Vagina (tissue), 2 donors: ENCODE measurements at places on chromosomes 5 and 9. TPM values are rescaled to one million over a fixed set of nuclear protein-coding genes. Genes with fewer than 3 reads are reported as not detected.

Gene DND1
- total RNA-seq: 2.9 TPM

Gene PCDHGA10
- 10.6 TPM for total RNA-seq

DNA sequence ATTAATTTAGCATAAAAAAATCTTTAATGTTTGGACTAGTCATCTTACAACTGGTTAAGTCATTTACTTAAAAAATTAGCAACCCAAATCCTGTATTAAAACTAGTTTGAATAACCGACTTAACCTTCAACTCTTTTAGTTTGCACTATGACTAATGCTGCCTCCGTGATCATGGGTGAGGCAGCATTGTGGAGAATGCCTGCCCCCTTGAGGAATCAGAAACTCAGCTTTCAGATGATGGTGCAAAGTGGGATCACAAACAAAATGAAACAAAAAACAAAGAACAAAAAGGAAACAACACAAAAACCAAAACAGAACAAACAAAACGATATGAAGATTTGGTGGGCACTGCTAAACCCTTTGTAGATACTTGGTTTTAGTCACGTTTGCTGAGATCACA is 127.0 kb upstream of the PALM2AKAP2 start:
- H3K27ac ChIP-seq: no peak overlapping the region
- H3K4me1 ChIP-seq: no peaks in the 10 kb centered on the region
- DNase-seq: no peak
- no peaks in the 10 kb centered on the region for H3K27me3 ChIP-seq

Gene MLANA
- not detected for total RNA-seq

DNA sequence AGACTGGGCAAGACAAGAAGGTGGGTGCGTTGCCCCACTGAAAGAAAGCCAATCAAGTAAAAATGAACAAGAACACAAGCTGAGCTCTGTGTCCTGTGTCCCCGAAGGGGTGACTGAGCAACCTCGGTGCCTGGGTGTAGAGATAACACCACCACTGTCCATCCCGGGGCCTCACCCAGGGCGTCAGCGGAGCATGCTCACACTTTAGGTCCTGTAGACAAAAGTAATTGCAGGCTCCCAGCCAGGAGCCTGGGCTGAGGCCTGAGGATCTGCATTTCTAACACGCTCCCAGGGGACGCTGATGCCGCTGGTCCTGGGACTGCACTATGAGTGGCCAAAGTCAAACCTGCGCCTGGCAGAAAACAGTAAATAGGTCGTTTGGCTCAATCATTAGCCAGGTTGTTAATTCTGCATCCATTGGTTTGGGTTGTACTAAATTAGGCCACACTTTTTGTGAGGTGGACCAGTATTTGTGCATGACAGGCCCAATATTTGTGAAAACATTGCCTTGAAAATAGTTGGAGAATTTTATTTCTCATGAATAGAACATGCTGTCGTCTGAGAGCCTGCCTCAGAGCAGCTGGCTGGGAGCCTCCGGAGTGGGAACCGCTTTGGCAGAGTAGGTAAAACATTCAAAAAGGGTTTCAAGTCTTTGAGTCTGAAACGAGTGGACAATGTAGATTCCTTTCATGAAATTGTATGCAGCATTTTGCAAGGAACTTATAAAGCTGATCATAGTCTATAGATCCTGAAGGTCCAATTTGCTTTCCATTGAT is 38.3 kb downstream of the ANKRD33B start:
- peak overlapping the region; percentile 82 for H3K27ac ChIP-seq
- peaks cover 25% of the 10 kb centered on the region for H3K4me1 ChIP-seq
- H3K27me3 ChIP-seq: no peaks in the 10 kb centered on the region
- H3K4me3 ChIP-seq: no peak overlapping the region
- H3K36me3 ChIP-seq: no peaks in the 10 kb centered on the region
- no peak for DNase-seq

DNA sequence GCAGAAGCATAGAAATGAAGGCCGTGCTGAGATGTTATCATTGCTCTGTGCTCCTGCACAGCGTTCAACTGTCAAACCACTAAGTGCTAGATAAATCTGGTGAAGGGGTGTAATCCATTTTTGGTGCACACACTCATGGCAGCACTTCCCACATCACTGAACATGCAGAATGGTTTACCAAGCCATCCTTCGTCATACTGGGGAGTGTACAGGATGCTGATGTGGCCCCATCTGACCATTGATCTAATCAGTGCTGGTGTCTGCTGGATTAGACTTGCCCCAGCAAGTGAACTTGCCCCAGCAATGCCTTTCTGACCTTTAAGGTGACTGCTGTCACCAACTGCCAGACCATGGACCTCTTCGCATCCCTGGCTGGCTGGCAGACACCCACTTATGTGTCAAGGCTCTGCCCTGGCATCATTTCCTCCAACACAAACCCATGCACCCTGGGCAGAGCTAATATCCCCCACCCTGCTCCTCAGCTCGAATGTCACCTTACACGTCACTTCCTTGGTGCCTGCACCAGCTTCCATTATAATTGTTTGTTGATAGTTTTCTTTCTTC is 4.2 kb upstream of the SEMA4D start:
- no peak for DNase-seq
- no peaks in the 10 kb centered on the region for H3K36me3 ChIP-seq
- H3K4me3 ChIP-seq: no peak overlapping the region
- no peak overlapping the region for H3K27ac ChIP-seq

DNA sequence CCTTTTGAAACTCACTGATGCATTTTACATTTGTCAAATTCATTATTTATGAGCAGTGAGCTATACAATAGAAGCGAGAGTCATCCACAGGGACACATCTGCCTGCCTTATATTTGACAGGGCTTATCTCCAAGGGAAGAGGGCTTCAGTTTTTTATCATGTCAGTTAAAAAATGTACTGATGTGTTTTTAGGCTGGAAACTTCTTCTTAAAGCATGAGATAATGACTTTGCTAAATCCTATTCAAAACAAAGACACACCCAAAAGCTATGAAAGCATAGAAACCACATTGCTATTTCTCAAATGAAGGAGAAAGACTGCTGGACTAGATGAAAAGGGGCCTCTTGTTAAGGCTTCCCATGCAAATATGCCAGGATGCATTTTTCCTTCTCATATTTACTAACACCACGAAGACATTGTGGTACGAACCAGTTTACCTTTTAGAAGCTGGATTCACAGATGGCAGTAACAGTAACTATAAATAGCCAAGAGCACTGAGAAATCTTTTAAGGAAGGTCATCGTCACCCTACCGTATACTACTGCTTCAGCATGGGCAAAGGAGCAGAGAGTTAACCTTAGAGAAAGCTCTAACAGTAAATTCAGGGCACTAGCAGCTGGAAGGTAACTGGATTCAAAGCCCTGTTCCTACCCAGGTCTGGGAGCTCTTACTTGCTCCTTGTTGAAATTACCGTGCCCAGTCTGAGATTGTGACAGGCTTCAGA is 86.3 kb upstream of the IFNK start:
- no peaks in the 10 kb centered on the region for H3K36me3 ChIP-seq
- no peak for DNase-seq
- peak overlapping the region; percentile 57 for H3K27ac ChIP-seq
- no peaks in the 10 kb centered on the region for H3K27me3 ChIP-seq

DNA sequence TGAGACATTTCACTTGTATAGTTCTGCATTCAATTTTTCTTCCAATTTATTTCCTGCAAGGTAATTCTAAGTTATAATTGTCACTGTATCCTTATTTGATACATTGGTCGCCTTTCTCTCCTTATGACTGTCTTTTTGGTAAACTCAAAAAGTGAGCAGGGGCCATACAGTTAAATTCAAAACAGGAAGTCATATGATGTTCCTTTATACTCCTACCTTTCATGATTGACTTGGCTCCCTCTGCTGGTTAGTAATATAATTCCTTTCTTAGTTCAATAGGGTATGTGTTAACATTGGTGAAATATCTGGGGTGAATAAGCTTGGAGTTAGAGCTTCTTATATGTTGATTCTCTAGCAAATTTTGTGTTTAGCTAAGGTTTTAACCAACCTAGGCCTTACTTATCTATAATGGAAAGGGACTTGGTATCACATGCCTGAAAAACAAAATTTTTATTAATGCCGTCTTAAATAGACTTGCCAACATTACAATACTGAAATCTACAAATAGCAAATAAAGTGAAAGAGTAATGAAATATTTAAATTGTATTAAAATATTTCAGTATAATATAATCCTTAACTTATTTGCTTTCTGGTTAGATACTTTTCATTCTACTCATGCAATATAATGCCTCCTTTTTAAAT is 6.0 kb upstream of the NIPBL start:
- no peak overlapping the region for H3K27ac ChIP-seq
- H3K4me3 ChIP-seq: no peak overlapping the region
- H3K36me3 ChIP-seq: no peaks in the 10 kb centered on the region
- no peak for DNase-seq
- H3K27me3 ChIP-seq: no peaks in the 10 kb centered on the region

Gene PCDHB7
- 0.98 TPM for total RNA-seq

GRCh38 chr5:62144401-62145022 is 161.5 kb upstream of the KIF2A start:
- H3K36me3 ChIP-seq: no peaks in the 10 kb centered on the region
- no peak overlapping the region for H3K27ac ChIP-seq
- H3K4me3 ChIP-seq: no peak overlapping the region
- no peaks in the 10 kb centered on the region for H3K4me1 ChIP-seq

DNA sequence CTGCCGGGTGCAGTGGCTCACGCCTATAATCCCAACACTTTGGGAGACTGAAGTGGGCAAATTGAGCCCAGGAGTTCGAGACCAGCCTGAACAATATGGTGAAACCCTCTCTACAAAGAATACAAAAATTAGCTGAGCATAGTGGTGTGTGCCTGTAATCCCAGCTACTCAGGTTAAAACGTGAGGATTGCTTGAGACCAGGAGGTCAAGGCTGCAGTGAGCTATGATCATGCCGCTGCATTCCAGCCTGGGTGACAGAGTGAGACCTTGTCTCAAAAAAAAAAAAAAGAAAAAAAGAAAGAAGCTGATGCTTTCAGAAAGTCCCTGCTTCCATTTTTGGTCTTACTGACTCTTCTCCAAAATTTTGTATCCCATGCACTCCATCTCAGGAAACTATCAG is 31.3 kb downstream of the SNAPC3 start:
- DNase-seq: no peak
- no peaks in the 10 kb centered on the region for H3K4me1 ChIP-seq
- H3K27ac ChIP-seq: no peak overlapping the region
- H3K4me3 ChIP-seq: no peak overlapping the region

GRCh38 chr5:33713136-33713765 is 178.5 kb downstream of the ADAMTS12 start:
- no peak overlapping the region for H3K27ac ChIP-seq
- H3K27me3 ChIP-seq: no peaks in the 10 kb centered on the region
- H3K4me1 ChIP-seq: peaks cover 10% of the 10 kb centered on the region
- no peak overlapping the region for H3K4me3 ChIP-seq

DNA sequence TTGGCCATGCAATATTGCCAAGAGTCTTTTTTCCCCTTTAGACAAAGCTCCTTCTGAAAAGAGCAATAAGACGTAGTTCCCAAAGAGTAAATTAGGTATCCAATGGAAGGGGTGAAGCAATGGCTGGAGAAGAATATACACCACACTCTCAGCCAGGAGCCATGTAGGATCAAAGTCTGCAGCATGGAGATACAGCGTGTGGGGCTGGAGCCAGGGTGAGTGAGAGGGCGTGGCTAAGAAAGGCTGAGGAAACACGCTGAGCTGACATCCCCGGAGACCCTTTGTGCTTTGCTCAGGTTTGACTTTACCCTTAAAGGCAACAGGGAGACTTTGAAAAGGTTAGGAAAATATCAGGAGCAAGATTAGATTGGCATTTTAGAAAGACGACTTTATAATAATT is 87.1 kb upstream of the ELL2 start:
- no peak overlapping the region for H3K4me3 ChIP-seq
- no peaks in the 10 kb centered on the region for H3K27me3 ChIP-seq
- no peak for DNase-seq
- no peak overlapping the region for H3K27ac ChIP-seq

Gene FUT7
- total RNA-seq: not detected

- no peak overlapping the region for H3K27ac ChIP-seq
- DNase-seq: no peak
- no peaks in the 10 kb centered on the region for H3K36me3 ChIP-seq
- H3K27me3 ChIP-seq: no peaks in the 10 kb centered on the region
- no peak overlapping the region for H3K4me3 ChIP-seq
Measured at GRCh38 chr9:127585161-127585819, 26.8 kb upstream of the STXBP1 start.
